ENCODE measurements at places on chromosomes 7 and 10.

- DNase-seq: no peak
Measured at GRCh38 chr10:48598243-48598935, 6.5 kb downstream of the ARHGAP22 start.

DNA sequence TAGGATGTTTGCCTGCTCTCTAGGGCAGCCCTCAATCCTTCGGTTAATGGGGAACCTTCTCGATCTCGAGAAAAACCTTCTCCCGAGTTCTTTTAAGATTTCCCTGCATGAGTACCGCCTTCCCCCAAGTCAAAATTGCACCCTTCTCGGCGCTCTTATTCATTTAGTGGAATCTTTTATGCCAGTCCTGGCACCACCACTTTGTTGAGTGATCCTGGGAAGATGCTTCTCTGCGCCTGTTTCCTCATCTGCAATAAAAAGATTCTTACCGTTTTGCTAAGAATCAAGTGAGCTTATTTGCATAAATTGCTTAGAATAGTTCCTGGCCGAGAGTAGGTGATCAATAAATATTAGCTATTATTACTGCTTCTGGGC is 697 bp downstream of the ARPC1A start:
- DNase-seq: no peak

GRCh38 chr7:115933471-115933870 is 97.1 kb downstream of the TFEC start:
- DNase-seq: no peak

GRCh38 chr10:29273478-29273877 is 15.4 kb upstream of the LYZL1 start:
- no peak for DNase-seq

GRCh38 chr10:11448190-11448544 is 163.3 kb downstream of the USP6NL start:
- no peak for DNase-seq

DNA sequence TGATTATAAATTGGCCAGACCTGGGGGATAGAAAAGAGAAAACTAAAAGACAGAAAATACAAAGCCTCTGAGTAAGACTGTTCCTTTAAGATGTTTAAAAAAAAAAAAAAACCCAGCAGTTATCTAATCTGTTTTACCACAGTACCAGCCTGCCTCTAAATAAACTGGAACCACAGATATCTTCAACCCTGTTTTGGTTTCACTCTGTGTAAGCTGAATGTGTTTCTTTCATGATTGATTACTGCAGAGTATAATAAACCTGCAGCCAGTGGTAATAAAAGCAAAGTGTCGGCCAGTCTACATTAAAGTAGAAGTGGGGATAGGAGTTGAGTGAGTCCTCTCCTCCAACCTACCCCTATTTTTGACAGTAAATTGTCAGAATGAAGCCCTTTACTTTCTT is 40.6 kb downstream of the MGAM2 start:
- DNase-seq: no peak
